NCI-H446 treated with DMSO at 0.1 percent for 48 hours (cell line): ENCODE measurements at places on chromosomes 3 and 15.

GRCh38 chr3:41116851-41117250 lies 82.5 kb upstream of the CTNNB1 start:
- DNase-seq = no peak

DNA sequence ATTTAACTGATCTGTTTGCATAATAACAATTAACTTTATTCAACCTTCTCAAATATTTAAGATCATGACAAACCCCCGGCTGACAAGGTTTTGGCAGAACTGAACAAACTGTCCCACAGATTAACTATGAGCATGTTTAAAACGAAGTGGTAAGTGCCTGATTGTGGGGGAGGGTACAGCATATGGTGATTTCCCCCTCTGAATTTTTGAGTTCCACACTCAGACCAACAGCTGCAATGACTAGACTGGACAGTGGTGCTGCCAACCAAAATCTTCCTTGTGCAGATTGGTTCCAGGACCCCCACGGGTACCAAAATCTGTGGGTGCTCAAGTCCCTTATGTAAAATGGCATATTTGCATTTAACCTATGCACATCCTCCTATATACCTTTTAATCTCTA lies 449.5 kb downstream of the SHQ1 start:
- no peak for DNase-seq

DNA sequence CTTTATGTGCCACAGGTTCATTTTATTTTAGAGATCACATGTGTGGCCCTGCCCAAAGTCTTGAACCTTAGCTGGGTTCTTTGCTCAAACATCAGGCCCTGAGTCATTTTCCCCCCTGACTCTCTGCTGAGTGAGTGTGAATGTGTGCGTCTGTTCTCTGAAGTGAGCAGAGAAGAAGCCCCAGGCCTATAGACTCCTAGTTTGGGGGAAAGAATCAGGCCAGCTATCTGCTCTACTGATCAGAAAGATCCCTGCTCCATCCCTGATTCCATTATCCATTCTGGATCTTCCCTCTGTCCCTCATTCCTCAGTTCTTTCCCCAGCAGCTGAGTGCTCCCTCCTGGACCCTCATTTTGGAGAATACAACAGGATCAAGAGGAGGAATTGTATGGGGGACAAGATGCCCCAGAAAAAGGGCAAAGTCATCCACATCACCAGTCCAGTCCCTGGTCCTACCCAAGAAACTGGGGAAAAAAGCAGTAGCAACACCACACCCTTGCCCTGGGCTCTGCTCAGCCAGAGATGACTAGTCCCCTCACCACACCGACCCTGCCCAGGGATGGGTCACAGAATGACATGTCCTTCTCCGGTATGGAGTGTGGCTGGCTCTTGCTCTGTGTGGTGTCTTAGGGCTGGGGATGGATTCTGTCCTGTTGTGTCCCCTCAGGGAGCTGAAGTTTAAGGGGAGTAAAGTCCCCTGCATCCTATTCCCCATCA lies 3.2 kb downstream of the DUOX1 start:
- DNase-seq = no peak

DNA sequence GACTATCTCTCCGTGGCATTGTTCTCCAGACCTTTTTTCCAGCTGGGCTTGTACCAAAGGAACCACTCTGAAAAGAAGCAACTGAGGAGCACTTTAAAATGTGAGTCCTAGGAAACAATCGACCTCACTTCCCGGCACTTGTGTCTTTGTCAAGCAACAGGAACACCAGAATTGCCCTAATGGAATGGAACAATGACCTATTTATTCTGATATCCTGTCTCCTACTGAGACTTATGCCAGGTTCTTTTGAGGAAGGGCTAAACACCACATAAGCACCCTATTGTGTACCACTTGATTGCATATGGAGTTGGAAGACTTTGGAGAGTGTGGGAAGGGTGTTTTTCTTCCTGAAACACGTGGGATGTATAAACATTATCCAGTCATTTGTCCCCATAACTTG lies 56.8 kb upstream of the TGFBR2 start:
- no peak for DNase-seq

- DNase-seq = peak; percentile 1
These were observed 28.1 kb upstream of the CORO2B start for GRCh38 chr15:68550498-68551295.
